Epithelial cell of esophagus (primary cell): ENCODE measurements at places on chromosomes 5 and 9.

DNA sequence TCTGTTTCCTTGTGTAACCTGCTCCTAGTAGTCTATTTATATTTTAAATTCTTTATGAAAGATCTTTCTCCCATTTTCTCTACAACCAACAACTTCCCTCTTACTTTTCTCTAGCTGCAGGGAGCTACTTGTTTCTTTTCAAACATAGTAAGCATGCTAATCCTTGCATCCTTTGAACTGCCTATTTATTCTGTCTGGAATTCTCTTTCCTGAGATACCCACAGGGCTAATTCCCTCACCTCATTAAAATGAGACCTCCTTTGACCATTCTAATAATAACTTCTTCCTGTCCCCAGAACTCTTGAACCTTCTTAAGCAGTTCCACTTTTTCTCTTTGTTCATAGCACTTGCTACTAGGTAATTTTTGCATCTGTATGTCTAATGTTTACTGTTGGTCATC is 620.6 kb upstream of the CDH18 start:
- no peak for DNase-seq

- DNase-seq: no peak
Observed at GRCh38 chr5:163386352-163386751, 51.0 kb upstream of the CCNG1 start.

DNA sequence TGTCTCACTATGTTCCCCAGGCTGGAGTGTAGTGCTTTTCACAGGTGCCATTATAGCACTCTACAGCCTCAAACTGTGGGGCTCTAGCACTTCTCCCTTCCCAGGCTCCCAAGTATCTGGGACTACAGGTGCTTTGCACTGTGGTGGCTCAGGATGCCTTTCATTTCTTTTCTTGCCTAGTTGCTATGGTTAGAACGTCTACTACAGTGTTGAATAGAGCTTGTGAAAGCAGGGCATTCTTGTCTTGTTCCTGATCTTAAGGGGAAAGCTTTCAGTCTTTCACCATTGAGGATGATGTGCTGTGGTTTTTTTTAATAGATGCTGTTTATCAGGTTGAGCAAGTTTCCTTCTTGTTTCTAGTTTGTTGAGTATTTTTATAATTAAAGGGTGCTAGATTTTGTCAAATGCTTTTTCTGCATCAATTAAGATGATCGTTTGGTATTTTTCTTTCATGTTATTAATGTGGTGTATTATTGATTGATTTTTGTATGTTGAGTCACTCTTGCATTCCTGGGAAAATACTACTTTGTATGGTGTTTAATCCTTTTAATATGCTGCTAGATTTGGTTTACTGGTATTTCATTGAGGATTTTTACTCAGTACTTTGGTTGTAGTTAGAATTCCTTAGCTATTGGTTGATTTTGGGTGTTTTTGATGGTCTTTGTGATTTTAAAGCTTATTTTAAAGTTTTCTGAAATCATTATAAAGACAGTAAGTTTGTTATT is 35.6 kb downstream of the GPBP1 start:
- DNase-seq: peak; percentile 77

- DNase-seq: no peak
Observed at GRCh38 chr5:108420158-108420557, 38.3 kb upstream of the FBXL17 start.

DNA sequence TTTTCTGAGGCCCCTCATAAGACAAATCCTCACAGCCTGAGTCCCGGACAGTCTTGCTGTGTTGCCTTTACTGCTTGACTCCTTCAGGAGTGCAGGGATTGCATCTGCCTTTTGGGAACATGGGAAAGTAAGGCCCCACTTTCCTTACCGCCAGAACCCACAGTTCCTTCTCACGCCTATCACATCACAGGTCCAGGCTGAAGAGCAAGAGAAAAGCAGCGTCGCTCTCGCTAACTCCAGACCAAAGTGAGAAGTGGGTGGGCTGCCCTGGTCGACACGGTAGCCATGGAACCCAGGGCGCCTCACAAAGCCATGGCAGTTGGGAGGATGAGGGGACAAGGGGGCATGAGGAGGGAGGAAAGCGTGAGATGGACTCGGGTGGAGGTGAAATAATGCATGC is 7.9 kb upstream of the ZDHHC11 start:
- no peak for DNase-seq

- DNase-seq: peak; percentile 36
Observed at GRCh38 chr5:74030821-74031220, 404.8 kb downstream of the ARHGEF28 start.

DNA sequence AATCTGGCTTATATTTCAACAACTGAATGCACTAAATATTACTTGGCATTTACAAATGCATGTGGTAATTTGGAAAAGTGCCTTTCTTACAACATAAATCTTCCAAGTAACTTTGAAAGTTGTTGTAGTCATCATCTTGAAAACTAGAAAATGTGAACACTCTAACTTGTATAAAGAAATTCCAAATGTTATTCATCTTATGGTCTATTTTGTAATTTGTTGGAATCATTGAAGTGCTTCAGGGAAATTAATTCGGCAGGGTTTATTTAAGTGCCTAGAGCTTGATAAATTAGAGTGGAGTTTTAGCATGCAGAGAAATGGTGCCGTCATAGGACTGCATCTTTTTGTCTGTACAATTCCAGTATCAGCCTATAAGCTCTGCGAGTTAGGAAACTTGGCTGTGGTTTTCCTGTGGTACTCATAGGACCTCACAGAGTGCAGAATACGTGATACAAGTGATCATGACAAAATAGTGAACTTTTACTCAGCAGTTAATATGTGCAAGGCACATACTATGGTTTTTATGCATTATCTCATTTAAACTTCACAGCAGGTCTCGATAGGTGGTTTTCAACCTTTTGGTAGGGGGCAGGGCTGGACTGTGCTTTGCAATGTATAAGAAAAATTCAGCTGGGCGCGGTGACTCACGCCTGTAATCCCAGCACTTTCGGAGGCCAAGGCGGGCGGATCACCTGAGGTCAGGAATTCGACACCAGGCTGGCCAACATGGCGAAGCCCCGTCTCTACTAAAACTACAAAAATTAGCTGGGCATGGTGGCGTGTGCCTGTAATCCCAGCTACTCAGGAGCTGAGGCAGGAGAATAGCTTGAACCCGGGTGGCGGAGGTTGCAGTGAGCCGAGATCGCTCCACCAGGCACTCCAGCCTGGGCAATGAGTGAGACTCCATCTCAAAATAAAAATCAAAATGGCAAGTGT is 79.6 kb downstream of the RAI14 start:
- no peak for DNase-seq

DNA sequence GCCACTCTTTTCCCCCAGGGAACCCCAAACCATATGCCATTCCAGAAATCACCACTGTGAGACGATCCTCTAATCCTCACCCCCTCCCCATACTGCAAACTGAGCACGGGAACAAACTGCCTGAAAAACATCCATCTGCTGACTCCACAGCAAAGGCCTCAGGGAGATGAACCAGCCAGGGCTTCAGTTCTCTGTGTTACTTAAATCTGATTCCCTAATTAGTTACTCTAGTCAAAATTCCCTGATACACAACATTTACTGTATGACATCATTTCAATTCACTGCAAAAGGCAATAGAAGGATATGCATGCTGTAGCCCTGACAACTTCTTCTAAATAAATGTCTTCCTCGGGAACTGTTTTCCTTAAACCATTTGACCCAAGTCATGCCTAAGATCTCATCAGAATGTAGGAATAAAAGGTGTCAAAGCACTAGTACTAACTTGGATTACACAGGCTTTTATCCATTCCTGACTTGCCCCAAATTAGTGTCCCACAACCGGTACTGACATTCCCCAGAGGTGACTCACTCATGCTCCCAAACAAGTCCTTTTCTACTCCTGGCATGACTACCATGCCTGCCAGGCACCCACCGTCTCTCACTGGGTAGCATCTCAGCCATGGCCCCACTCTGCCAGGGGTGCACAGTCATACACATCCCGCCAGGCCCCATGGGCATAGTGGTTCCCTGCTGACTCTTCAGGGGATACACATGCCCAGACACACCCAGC is 35.0 kb downstream of the MTX3 start:
- peak; percentile 99 for DNase-seq

- no peak for DNase-seq
Observed at GRCh38 chr5:157819502-157820115, 39.3 kb downstream of the CLINT1 start.

DNA sequence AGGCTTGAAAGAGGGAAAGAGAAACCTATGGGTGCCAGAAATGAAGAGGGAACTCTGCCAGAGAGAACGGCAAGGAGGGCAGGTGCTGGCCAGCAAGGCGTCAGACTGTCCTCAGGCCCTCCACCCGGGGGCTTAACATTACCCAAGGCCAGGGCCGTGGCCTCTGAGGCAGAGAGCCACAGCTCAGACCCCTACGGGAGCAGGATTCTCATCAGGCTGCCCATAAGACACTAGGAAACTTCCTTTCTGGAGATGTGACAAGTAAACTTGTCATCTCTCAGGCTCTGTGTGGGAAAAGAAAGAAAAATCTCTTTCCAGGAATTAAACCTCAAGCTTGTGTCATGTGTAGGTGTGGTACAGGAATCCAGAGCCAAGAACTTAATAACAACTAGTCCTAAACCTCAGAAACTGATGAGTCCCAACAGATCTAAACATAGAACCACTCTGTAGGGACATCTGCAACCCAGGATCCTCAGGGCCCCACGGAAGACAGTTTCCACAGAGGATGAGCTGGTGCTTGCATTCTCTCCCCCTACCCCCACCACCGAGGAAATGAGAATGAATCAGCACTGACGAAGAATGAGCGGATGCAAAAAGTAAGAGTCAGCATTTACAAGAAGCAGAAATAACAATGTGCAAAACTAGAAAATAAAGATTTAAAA is 74.3 kb downstream of the DCP2 start:
- peak; percentile 83 for DNase-seq

DNA sequence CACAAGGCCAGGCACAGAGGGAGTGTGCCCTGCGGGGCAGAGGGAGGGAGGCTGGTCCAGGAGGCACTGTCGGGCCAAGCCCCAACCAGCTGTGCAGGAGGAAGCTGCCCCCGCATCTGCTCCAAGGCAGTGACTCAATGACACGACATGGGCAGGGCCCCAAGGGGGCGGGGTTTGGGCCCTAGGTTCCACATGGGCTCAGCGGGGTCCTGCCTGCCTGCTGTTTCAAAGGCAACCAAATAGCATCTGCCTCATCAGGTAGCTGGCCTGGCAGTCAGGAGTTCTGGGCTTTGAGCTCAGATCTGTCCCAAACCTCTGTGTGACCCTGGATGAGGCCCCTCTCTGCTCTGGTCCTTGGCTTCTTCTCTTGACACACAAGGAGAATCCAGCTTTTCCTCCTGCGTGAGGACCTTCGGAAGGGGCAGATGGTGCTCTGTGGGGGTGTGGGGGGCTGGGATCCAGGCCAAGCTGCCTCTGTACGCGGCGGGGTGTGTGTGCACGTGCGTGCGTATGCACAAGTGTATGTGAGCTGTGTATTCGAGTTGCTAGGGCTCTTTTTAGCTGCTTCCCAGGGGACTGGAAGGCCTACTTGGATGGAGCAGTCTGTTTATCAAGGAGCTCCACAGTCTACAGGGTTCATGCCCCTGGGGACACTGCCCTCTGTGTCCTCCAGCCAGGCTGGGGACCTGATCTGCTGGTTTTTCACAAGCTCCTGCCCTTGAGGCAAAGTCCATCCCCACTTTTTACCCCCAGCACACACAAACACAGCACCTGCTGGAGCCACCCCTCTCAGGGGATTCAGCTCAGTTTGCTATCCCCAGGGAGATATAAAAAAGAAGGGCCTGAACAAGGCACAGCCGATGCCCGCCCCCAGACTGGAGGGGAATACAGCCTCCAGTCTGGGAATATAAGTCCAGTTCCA is 138.9 kb downstream of the RGS3 start:
- DNase-seq: peak; percentile 88

- DNase-seq: peak; percentile 85
Observed at GRCh38 chr5:116492016-116492623, 82.5 kb downstream of the SEMA6A start.

DNA sequence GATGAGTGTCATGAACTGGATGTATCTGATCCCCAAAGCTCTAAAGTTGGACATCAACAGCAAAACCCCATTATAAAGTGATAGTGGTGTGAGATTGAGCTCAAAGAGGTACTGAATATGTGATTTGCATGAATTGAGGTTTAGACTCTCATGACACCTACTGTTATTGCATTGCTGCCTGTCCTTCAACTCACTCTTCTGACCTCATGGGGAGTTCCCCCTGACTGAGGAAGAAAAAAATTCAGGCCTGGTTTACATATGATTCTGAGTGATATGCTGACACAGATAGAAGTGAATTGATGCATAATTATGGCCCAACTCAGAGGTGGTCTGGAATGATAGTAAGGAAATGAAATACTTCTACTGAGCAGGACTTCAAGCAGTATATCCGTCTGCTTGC is 76.2 kb upstream of the CHD1 start:
- DNase-seq: peak; percentile 56

DNA sequence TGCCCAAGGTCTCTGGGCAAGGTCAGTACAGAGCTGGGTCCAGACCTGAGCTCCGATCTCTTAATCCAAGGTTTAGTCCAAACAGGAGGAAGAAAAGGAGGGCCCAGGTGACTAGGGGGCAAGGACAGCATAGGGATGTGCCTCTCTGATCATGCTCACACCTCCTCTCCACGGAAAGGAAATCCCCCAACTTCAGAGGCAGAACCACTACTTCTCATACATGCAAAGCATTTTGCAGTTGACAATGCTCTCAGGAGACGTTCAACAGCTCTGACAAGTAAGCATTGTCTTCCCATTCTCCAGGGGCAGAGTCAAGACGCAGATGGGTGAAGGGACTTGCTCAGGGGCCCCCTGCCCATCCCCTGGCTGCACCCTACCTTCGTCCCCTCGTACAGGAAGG is 8.7 kb upstream of the CORO2A start:
- no peak for DNase-seq

- peak; percentile 9 for DNase-seq
Observed at GRCh38 chr5:91468651-91469422, 85.7 kb upstream of the ARRDC3 start.

DNA sequence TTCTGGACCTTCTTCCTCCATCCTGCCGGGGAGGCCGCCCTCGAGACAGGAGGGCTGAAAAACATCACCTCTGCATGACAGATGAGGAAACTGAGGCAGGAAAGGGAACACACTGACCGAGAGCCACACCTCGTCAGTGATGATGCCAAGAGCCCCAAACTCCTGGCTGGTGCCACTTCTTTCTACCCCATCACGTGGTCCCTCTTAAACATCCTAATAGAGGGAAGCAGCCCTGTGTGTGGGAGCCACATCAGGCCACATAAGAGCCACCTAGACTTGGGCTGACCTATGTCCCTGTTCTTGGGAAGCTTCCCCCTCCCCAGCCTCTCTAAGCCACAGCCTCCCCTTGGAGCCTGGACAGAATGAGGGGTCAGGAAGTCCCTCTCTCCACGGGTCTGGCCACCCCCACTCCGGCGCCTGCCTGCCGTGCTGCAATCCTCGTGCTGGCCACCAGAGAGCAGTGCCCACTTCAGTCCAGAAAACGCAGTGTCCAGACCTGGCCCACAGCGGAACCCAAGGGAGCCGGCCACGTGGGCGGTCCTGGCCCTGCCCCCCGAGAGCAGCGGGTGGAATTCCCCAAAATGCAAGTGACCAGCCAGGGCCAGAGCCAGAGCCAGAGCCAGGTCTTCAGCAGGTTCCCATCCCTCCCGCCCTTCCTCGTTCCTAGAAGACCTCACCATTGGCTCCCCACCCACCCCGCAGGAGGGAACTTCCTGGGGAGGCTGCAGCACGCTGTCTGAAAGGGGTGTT is 54.7 kb upstream of the SARDH start:
- DNase-seq: peak; percentile 49
